Diencephalon (tissue), 1 donor: ENCODE measurements at places on chromosomes 5 and 9. TPM values are rescaled to one million over a fixed set of nuclear protein-coding genes. Genes with fewer than 3 reads are reported as not detected.

ADGRV1 gene
- 191 TPM for total RNA-seq

GDNF gene
- 0.23 TPM for total RNA-seq

LIFR gene
- 107 TPM for total RNA-seq

DTWD2 gene
- total RNA-seq = 15.5 TPM

ADAMTSL2 gene
- total RNA-seq = 6.0 TPM

NACC2 gene
- 18.0 TPM for total RNA-seq

IL33 gene
- 17.5 TPM for total RNA-seq

GABRA1 gene
- 76.6 TPM for total RNA-seq

PCDH12 gene
- total RNA-seq = 3.2 TPM

S1PR3 gene
- total RNA-seq = 8.3 TPM

RASGRF2 gene
- total RNA-seq = 13.4 TPM

NCS1 gene
- 259 TPM for total RNA-seq

C9orf153 gene
- total RNA-seq = 0.46 TPM

ADAMTS13 gene
- total RNA-seq = 3.5 TPM

SRD5A1 gene
- total RNA-seq = 56.7 TPM
